Activated CD4-positive, alpha-beta memory T cell treated with anti-CD3 and anti-CD28 coated beads, Interleukin-2, amount 10 ng/mL, durations not matched to agents 7 days and 5 days (primary cell): ENCODE measurements at places on chromosomes 6 and 20.

DNA sequence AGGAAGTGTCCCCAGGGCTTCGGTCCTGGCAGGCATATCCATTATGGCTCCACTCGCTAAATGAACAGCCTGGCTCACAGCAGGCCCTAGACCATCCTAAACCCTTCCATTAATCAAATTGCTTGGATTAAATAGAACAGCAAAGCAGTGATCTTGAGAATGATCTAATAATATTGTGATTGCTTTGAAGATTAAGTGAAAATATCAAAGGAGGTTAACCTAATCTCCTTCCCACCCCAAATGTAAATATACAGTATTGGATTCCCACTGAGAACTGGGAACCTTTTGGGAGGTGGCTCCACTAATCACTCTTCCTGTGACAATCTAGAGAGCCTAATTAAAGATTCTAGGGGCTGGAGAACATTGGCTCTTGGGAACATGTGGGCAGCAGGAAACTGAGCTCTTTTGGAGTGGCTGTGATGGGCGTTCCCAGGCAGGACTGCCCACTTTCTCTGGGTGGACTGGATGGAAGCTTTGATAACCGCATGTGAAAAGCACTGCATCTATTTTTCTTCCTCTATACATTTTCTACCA is 68.3 kb upstream of the FRMD1 start:
- DNase-seq = no peak

DNA sequence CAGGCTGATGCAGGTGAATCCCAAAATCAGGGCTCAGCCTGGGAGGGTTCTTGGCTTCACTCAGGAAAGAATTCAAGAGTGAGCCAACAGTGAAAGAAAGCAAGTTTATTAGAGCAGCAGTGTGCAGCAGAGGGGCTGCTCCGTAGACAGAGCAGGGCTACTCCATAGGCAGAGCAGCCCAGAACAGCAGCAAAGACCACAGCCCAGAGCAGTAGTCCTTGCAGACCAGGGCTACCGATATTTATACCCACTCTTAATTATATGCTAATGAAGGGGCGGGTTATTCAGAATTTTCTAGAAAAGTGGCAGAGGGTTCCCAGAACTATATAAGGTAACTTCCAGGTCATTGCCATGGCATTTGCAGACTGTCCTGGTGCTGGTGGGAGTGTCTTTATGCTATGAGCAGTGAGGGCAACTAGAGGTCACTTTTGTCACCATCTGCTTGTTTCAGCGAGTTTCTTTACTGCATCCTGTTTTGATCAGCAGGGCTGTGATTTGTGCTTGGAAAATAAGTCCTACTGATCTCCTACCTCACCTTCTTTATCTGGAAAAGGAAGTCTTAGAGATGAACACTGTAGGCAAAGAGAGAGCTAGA is 39.8 kb upstream of the PTPN1 start:
- DNase-seq = no peak

GRCh38 chr6:116714296-116714695 is 33.3 kb downstream of the KPNA5 start:
- no peak for DNase-seq

GRCh38 chr6:26071135-26071534 is 16.1 kb upstream of the HFE start:
- DNase-seq = no peak

DNA sequence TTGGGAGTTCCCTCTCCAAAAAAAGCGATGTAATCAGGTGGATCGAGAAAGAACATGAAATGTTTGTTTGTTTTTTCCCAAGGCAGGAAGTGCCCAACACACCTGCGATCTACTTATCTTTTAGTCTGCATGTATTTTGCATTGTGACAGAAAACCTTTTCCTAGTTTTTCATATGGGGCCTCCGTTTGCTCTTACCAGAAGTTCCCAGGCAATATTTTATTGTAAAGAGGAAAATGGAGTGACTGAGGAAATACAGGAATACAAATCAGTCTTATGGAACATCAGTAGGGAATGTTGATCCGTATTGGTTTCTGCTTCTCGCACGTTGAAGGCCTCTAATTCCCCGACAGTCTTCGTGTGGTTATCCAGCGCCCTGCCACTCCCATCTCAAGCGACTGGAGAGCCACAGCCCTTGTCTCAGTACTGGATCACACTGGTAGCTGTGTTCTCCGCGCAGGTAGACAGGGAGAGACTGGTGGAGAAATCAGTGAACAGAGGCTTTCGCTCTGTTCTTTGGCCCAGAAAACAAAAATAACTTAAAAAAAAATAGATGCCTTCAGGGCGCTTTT is 107.4 kb downstream of the TRIM27 start:
- no peak for DNase-seq

DNA sequence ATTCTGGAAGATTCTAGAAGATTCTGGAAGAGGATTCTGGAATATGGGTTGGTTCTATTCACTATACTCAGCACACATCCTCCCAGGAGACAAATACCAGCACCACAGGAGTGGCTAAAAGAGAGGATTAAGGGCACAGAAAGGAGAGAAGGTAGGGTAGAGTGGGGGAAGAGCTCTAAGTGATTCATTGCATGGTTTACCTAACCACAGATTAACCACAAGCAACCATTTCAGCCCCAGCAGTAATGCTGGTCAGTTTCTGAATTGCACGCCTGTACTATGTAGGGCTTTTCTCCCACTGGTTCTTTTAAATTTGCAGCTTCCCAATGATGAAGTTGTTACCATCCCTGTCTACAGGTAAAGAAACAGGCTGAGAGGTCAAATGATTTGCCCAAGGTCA is 192.7 kb upstream of the PMEPA1 start:
- DNase-seq = no peak
